Activated T-helper 1 cell treated with anti-CD3 and anti-CD28 coated beads, Interleukin-2, amount 50 U/mL, for 16 hours (primary cell): ENCODE measurements at places on chromosomes 6 and 20.

DNA sequence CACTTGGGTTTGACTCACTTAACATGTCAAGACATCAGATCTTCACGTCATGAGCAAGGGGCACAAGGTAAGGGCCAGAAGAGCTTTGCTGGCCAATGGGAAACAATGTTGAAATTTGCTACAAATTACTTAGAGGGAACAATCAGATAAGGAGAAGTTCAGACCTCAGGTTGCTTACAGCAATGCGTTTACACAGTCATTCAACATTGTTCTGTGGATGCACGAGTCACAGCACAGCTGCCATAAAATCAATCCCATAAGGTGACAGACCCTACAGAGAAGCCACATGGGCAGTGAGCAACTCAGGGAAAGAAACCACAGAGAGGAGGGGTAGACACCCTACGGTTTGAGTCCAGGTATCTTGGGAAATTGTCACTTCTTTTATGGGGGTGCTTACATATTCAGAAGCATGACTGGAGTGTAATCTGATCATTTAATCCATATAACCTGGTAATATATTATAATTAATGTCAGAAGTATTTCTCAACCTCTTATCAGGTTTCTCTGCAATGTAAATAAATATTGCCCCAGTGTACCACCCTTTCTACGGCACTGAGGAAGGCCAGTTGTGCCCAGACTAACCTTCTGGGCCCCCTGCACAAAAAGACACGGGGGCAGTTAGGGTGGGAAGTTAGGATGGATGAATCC lies 2.3 kb upstream of the SLC22A2 start:
- DNase-seq: no peak

DNA sequence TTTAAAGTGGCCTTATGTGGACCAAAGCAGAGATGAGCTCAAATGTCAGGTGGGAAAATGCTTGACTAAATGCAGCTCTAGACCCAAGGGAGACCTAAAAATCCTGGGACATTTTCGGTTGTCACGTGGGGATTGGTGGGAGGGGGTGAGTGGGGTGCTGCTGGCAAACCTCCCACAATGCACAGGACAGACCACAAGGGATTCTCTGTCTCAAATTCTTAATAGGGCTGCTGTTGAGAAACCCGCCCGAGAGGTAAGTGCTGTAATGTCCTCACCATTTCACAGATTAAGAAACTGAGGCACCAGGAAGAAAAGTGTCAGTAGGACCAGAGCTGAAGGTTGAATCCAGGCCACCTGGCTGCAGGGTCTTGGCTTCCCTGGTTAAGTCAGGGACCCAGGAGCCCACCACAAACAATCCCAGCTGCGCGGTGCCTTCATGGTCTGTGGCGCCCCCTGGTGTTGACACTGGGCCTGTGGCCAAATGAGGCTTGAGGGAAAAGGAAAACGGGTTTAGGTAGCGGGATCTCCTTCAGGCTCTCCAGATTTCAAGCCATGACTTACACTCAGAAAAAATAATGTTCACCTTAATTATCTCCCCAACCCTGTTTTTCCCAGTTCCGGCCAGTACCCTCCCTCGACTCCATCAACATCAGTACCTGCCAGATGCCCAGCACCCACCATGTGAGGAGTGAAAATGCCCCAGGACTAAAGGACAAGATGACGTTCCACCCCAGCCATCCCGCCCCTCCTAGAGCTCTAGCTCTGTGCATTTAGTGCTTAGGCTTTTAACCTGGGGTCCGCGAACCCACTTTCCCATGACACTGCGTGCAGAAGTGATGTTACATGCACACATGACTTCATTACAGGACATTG lies 7.2 kb downstream of the HLA-G start:
- no peak for DNase-seq

- DNase-seq: no peak
Measured at GRCh38 chr6:157831018-157831369, 7.9 kb downstream of the SNX9 start.

GRCh38 chr6:35147486-35147885 lies 6.3 kb upstream of the TCP11 start:
- no peak for DNase-seq

DNA sequence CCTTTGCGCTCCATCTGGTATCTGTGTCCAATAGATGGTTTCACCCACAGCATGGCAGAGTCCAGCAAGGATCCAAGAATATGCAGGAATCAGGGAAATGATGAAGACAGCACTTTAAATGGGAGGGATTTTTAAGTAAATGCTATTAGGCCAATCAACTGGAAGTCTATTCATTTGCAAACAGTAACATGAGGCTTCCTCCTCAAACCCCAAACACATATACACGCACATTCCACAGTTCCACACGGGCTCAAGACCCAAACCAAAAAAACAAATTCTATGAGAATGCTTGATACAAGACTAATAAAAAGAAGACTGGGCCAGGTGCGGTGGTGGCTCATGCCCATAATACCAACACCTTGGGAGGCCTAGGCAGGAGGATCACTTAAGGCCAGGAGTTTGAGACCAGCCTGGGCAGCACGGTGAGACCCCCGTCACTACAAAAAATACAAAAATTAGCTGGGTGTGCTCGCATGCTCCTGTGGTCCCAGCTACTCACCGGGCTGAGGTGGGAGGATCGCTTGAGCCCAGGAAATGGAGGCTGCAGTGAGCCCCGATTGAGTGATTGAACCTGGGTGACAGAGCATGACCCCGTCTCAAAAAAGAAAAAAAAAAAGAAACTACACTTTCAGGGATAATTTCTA lies 21.9 kb upstream of the TFAP2C start:
- no peak for DNase-seq

DNA sequence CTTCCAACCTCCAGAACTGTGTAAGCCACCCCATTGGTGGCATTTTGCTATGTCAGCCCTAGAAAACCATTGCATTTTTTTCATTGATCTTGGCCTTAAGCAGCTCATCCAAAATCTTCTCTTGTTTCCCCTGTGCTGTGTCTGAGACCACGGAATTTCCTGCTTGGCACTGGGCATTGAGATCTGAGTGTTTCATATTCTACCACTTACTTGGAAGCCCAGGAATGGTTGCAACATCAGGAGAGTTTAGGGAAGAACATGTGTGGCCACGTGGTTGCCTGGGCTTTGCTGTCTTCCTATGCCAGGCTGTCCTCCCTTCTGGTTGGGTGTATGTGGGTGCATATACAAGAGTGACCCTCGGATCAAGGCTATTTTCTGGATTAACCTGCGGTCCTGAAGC lies 139.3 kb upstream of the PMEPA1 start:
- no peak for DNase-seq

DNA sequence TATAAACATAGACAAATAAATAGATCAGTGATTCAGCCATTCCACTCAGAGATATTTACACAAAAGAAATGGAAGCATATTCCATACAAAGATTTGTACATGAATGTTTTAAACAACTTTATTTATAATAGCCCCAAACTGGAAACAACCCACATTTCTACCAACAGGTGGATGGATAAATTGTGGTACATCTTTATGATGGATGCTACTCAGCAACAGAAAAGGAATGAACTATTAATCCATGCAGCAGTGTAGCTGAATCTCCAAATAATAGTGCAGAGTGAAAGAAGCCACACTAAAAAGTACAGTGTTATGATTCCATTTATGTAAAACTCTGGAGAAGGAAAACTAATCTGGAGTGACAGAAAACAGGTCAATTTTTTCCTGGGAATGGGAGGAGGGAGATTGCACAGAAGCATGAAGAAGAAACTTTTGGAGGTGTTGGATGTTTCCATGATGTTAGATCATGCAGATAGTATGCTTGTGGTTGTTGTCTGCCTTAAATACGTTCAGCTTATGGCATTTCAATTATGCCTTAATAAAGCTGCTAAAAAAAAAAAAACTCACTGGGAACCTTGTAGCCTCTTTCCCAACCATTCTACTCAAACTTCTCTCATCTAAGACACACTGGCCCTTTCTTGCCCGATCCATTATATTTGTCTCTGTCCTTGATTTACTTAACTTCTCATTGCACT lies 100.9 kb downstream of the PPP1R14C start:
- no peak for DNase-seq

DNA sequence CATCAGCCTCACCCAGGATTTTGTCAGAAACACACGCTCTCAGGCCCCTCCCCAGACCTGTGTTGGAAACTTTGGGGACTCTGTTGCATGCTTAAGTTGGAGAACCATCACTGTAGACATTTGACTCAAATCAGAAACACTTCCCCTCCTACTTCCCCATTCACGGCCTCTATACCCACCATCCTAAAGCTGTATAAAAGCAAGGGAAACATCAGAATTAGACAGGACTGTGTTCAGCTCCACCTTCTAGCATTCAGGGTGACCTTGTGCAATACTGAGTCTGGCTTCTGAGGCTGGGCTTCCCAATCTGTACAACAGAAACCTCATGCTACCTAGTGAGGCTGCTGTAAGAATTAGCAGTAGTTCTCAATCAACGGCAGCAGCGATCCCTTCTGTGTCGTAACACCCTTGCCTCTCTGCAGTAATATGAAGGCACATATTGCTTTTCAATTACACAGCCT lies 252.3 kb downstream of the LY86 start:
- no peak for DNase-seq

GRCh38 chr20:1555952-1556351 lies 1.6 kb downstream of the SIRPD start:
- no peak for DNase-seq

DNA sequence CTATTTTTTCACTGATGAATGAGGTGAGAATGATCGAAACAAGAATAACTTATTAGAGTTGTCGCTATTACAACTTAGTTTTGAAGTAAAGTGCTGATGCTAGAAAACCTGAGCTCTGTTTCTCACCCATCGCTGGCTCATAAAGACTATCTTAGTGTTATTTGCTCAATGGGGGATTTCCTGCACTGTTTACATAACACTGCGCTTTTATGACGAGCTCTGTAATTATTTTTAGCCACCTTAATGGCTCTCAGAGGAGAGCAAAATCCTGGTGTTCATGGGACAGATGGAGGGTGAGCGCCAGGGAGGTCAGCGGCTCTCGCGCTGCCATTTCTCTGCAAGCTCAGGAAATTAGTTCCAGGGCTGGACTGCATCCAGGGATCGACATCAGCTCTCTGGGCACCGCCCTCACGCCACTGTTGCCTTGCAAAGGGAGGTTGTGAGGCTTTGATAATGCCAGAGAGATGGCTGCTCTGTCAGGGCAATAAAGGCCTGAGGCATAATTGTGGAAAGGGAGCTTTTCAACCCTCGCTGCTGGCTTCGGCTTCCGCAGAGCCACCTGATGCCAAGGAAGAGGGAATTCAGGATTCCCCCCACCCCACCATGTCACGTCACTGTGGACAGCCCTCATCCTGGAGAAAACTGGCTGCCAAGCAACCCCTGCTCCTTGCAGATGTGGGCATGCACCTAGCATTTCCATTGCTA lies 72.0 kb downstream of the DACT2 start:
- no peak for DNase-seq
